Mesenchymal stem cell (in vitro differentiated cells and primary cell): ENCODE measurements at places on chromosomes 6 and 20.
A peak's percentile ranks its signal among the peaks of the same experiment; 100 is the strongest.

GRCh38 chr6:39225946-39226437 lies 3.3 kb downstream of the KCNK5 start:
- no peak for DNase-seq

- DNase-seq, result no peak
Measured at GRCh38 chr6:56520218-56520617, 122.5 kb downstream of the DST start.

DNA sequence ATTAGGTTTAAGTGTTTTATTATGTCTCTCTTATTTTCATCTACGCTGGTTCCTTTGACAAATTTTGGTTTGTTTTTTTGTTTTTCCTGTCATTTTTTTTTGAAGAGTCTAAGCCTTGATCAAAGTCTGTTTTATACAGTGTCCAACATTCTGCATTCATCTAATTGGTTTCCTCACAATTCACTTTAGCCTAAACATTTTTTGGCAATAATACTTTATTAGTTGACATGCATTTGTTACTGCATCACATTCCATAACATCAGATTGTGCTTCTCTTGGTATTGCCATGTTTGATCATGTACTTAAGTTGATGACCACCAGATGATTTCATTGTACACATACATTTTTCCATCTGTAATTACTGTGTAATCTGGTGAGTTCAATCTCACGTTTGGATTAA lies 173.2 kb downstream of the ZFAND3 start:
- DNase-seq, result no peak

DNA sequence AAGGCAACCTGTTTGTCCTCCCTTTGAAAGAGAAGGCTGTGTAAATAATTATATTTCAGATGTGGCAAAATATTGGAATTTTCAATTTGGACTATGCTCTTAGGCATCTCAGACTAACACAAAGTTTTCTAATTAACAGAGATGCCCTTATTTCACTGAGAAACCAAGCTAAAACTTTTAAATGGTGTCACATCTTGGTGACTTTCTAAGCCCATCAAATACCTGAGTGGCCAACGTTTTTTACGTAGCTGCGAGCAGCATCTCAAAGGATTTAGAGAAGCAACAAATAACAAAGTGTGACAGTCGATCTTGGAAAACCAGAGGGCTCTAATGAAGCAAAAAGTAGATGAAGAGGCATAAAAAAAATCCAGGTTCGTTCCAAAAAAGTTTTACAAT lies 3.4 kb upstream of the HEY2 start:
- DNase-seq, result no peak

- DNase-seq, result no peak
Measured at GRCh38 chr6:169194737-169195136, 58.9 kb downstream of the THBS2 start.

- DNase-seq, result no peak
Measured at GRCh38 chr20:54153041-54153327, 20.8 kb downstream of the CYP24A1 start.

GRCh38 chr6:7196685-7197283 lies 89.0 kb downstream of the RREB1 start:
- DNase-seq, result no peak

- no peak for DNase-seq
Measured at GRCh38 chr20:896501-897025, 19.6 kb downstream of the ANGPT4 start.

- DNase-seq, result peak; percentile 50
Measured at GRCh38 chr6:52511572-52512151, 65.2 kb downstream of the TRAM2 start.

DNA sequence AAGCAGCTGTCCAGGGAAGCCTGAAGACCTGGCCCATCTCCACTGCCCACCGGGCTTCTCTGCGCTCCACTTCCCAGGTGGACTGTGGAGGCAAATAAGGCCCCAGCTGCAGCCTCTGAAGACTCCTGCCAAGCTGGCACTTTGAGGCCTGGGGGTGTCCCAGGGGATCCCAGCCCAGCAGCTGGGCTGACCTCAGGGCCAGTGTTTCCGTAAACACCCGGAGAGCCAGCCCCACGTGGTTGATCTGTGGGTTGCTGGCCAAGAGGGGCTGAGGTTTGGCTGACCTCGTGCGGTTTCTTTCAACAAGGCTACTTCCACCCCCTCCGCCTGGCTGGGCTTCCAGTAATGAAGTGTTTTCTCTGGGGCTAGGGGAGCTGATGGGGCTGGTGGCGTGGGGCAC lies 12.4 kb upstream of the CCN5 start:
- peak; percentile 95 for DNase-seq

DNA sequence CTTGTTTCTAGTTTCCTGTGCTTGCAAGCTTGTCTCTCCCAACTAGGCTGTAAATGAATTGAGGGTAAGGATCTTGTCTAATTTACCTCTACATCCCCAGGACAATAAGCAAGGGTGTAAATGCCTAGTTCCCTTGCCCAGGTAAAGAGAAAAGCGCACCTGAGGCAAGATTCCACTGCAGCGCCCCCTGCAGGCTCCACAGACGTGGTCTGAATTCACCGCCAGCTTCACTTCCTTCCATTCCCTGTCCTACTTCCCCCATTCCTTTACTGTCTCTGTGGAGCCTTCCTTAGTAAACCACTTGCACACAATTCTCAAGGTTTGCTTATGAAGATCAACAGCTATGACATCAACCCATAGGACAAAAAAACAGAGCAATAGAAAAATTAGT lies 42.3 kb downstream of the ANKEF1 start:
- DNase-seq, result no peak

GRCh38 chr20:50013976-50014375 lies 31.2 kb downstream of the SNAI1 start:
- no peak for DNase-seq

- DNase-seq, result no peak
Measured at GRCh38 chr6:1781152-1781816, 171.6 kb downstream of the FOXC1 start.

GRCh38 chr6:142014515-142014914 lies 118.2 kb upstream of the GJE1 start:
- peak; percentile 87 for DNase-seq

DNA sequence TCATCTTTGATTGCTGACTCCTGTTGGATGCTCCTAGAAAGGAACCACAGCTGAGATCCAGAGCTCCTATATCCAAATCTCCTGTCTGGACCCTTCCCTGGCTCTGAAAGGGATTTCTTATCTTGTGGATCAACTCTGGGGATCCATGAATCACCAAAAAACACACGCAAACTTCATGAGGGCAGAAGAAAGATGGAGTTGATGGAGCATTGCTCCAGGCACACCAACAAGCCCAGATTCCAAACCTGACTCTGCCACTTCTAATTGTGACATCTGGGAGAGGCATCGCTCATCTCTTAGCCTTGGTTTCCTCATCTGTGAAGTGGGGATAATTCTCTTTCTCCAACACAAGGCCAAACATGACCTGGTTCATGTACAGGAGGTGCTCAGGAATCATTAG lies 6.7 kb downstream of the KCNS1 start:
- no peak for DNase-seq

DNA sequence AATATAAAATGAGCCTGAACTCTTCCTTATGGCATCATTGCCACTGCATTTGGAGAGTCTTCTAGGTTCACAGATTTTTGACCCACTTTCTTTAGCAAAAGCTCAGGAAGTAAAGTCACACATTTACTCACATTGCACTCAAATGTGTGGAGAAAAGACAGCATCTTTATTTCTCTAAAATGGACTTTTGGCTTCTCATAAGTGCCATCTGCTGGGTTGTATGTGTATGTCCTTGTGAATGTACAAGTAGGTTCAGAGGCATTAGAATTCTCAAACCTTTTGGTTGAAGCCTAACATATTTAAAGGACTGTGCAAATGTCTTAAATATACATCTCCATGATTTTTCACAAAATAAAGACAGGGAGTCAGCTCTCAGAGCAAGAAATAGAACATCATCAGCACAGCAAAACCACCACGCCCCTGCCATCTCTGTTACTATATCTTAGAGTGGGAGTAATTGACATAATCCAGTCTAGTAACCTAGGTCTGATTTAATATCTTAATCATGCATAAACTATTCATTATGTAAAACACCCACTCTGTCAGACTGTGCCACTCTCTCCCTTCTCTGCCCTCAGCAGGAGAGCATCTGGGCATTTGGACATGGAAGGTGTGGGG lies 42.2 kb upstream of the SPTLC3 start:
- DNase-seq, result peak; percentile 67

DNA sequence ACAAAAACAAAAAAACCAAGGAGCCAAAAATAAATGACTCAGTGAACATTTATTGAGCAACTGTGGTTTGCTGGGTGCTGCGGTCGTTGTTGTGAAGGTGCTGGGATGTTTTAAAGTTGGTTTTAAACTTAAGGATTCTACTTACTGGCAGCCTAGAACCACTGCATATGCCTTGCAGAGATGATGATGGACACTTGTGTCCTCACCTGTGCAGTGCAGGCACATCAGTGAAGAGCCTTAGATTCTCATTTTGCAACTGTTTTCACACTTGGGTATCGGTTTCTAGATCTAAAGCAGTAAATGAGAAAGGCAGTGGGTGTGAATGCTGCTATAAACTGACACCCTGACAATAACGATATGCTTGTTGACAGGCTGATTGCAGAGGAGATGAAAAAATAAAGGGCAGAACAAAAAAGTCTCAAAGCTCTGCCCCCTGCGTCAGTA lies 68.8 kb downstream of the UTRN start:
- DNase-seq, result no peak

DNA sequence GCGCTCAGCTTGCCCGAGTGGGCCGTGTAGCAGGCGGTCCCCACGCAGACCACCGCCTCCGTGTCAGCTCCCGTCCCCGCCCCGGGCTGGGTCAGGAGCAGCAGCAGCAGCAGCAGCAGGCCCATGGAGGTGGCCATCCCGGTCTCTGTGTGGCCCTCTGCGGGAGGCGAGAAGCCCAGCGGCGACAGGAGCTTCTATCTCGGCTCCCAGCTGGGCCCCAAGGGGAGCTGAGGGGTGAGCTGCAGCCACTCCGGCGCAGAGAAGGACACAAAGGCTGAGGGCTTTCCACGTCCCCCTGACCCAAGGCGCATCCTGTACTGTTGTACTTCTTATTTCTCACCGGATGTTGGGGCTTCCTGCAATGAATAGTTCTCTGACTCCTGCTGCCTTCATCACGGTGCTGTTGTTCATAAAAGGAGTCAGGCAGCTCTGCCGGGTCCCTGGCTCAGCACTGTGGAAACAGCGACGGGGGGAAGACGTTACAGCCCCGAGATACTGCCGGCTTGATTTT lies at the start of gene CD93:
TSS of gene CD93 (minus strand) at position 269 of the 511 bp plus-strand sequence. CDS start at position 137, 132 bp downstream.
- no peak for DNase-seq

- DNase-seq, result no peak
Measured at GRCh38 chr6:166623318-166623717, 3.7 kb downstream of the RPS6KA2 start.

DNA sequence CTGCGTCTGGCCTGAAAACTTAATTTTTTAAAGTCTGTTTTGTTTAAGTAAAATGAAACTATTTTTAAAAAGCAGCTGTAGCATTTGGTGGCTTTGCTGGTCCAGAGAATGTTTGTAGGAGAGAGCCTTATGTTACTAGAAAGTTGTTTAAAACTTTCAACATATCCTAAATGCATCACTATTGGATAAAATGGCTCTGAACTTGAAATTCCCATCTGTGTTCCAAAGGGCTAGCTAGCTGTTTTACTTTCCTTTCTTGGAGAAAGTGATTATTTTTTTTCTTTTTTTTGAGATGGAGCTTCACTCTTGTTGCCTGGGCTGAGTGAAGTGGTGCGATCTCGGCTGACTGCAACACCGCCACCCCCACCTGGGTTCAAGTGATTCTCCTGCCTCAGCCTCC lies 2.5 kb downstream of the SYNJ2 start:
- peak; percentile 35 for DNase-seq

DNA sequence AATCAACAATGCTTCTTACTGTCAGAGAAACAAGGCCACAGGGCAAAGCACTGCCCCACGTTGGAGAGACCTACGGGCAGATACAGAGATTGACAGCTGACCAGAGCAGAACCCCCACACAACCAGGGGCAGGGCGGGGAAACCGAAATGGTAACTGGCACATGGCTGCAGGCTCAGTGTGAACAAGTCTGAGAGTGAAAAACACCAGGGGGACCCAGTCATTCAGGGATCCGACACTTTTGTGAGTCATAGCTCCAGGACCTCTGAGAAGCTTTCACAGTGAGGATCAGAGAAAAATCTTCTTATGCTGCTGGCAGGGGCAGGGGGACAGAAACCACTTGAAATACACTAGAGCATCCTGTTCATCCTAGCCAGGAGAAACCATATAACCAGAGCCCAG lies 254.2 kb downstream of the C6orf118 start:
- DNase-seq, result no peak

DNA sequence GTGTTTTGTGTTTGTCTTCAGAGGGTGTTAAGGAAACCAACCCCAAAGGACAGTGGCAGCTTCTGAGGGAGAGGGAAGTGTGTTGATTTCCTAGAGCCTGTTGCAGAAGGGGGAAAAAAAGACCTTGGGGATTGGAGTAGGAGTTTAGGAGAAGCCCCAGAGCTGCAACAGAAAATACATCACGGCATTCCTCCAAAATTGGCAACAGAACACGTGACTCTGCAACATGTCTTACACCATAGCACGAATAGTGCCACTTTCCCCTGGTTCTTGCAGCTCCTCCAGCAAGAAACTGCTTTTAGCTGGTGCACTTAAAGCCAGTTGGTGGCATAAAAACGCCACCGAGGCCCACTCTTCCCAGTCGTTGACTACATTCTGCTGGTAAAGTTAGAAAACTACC lies 473.0 kb downstream of the CD83 start:
- no peak for DNase-seq

GRCh38 chr20:38308047-38308438 lies 4.1 kb downstream of the BPI start:
- no peak for DNase-seq

DNA sequence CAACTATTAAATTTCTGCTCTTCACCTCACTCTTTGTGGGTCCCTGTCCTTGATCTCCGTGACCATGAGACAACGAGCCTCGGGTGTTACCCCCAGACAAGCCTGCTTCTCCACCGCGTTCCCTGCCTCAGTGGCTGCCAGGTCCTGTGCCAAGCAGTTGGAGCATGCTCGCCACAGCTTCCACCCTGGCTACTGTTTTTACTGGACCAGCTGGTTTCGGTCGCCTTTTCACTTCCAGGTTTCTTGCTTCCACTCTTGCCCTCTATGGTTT lies 5.6 kb downstream of the TP53RK start:
- DNase-seq, result no peak

GRCh38 chr6:18990059-18990978 lies 603.2 kb downstream of the RNF144B start:
- DNase-seq, result peak; percentile 16

GRCh38 chr6:33314943-33315792 lies 1.3 kb upstream of the TAPBP start:
- DNase-seq, result no peak

- DNase-seq, result peak; percentile 74
Measured at GRCh38 chr20:2114990-2115681, 13.5 kb downstream of the STK35 start.

- no peak for DNase-seq
Measured at GRCh38 chr6:165571721-165572132, 91.3 kb downstream of the PDE10A start.

DNA sequence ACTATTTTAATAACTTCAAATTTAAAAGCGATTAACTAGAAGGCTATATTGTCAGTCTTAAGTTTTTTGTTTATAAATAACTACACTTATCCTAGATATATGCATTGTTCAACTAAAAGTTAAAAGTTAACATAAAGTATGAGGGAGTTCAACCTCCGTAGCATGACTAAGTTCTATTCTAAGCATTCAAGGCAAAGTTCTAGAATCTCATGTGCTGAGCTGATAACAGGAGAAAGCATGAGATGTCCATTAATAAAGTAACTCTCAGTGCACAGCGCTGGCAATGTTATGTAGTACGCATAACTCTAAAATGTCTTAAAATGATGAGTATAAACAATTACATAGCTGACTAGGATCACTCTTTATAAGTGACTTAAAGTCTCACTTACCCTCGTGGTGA lies 264.8 kb downstream of the RNGTT start:
- DNase-seq, result no peak
